NCI-H187 (cell line): ENCODE measurements at places on chromosomes 4 and X.

DNA sequence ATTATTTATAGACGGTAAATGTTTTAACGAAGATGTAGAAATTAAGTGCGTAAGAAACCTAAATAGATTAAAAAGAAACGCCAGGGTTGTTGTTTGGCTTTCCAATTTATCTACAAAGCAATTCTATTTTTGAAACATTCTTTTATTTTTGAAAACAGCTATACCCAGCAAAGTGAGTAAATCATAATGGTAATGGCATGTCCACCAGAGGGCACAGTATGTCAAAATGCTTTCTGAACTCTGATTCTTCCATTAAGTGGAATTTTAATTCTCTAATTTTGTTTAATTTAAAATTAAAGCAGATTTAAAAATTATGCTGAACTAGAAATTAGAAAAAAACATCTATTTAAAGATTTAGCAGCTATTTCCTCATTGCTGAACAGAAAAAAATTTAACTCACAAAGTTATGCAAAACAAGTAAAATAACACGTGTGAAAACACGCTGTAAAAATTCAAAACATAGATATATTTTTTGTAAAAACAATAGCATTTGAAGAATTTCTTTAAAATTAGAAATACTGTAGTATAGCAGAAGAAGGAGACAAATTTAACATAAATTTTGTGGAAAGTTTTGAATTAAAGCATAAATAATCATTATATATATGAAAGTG lies 26.5 kb downstream of the RASSF6 start:
- DNase-seq = no peak

DNA sequence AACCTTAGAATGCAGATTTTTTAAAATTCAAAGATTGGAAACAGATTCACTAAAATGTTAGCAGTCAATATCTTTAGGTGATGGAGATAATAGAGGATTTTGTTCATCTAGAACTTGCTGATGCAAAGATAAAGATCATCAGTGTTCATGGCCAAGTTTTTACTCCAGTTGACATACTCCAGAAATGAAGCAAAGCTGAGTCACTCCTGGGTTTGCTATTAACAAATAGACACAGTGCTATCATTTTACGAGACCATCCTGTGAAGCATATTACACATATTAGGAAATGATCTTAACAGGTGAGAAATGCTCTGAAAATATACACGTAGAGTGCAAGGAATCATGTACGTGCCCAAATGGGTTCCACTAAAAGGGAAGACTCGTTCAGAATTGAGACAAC lies 170.6 kb upstream of the FAM9B start:
- DNase-seq = no peak

GRCh38 chr4:166252487-166253402 lies 379.7 kb downstream of the TLL1 start:
- DNase-seq = no peak

- DNase-seq = no peak
Observed at GRCh38 chr4:168021666-168022065, 70.7 kb upstream of the ANXA10 start.

DNA sequence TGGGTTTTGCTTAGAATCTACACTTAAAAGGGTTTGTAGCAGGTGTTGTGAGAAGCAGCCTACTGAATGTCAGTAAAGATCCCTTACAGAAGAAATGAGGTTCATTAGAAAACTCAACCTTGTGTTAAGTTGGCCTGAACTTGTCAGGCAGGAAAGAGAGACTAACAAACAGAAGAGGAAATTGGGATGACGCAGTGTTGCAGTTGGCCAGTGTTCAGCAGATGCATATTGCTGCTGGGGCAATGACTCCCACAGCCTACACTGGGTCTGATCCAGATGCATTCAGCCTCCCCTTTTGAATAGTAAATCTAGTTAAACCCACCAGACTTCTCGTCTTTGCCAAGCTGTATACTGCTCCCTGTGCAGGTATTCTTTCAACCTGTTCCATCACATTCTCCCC lies 409.4 kb downstream of the UBE2NL start:
- no peak for DNase-seq

DNA sequence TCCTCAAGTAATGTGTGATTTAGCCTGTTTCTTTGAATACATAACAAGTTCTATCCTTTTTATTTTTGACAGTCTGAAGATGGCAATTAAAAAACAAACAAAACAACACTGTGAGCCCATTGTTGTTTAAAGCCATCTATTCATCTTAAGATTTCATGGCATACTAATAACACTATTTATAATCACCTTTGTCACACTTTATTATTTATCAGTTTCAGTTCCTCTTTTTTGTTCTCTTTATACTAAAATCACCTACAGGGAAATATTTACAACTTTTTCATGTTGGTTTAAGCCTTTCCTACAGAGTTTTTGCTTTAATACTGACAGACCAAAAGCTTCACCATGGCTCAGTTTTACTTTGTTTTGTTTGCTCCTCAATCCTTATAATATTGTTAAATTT lies 247.4 kb upstream of the CTSO start:
- no peak for DNase-seq

GRCh38 chrX:74232859-74233258 lies 71.1 kb upstream of the ZCCHC13 start:
- no peak for DNase-seq

DNA sequence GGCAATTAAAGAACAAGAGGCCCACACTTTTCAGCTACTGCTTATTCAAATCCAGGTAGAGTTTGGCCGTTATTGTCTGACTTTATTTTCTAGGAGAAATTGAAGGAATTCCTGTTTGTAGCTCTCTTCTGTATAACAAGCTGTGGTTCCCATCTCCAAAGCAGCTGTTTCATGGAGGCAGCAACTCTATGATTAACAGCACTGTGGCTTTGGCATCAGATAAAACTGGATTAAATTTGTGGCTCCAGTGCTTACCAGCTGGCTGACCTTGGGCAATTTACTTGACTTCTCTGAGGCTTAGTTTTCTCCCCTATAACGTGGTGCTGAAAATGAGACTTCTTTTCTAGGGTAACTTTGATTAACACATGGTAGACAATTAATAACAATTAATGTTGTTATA lies 28.1 kb downstream of the SLC30A9 start:
- DNase-seq = no peak

- no peak for DNase-seq
Observed at GRCh38 chrX:55523356-55523755, 33.7 kb upstream of the USP51 start.

DNA sequence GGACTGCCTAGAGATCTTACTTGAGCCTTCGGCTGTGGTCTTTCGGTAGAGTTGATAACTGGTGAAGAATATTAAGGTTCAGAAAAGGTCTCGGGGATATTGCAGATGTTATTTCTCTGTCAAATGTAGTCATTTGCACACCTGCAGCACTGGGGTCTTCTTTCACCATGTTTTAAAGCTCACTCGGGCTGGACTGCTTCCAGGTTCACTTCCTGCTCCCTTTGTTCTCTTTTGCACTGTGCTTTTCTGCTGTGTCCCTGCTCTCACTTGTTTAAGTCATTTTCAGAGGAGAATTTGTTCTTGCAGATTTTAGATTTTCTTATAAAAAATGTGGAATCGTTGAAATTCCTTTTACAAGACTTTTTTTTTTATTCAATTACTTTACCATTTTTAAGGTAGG lies 68.5 kb downstream of the BMPR1B start:
- DNase-seq = no peak

GRCh38 chr4:70945046-70945445 lies 42.9 kb downstream of the MOB1B start:
- DNase-seq = no peak

DNA sequence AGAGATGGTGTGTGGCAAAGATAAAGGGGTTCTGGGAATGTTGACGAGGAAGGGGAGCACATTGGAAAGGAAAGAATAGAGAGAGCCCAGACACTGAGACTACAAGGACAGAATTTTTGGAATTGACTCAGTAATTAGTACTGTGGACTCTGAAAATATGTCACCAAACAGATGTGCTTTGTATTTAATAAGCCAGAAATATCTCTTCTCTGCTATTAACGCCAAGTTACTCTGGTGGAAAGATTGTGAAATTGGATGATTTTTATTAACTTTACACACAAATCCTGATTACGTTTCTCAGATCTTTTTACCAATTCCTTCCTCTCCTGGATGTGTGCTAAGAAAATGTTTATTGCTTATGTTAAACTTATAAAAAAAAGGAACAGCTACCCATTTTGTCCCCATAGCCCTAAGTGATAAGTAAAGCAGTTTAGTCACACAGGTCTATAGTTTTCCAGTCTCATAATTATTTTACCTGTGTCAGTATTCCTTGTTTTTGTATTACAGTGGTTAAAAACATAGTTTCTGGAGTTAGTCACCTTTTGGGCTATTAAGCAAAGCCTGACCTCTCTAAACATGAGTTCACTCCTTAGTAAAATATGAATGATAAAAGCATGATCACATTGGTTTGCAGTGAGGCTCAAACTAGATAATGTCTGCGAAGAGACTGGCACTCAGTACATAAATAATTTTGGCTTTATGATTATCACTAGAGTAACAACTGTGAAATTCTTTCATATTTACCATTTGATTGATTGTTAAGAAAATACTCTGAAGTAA lies 1068.3 kb downstream of the STIM2 start:
- no peak for DNase-seq

GRCh38 chr4:158811704-158812103 lies 42.9 kb downstream of the FNIP2 start:
- no peak for DNase-seq

- DNase-seq = no peak
Observed at GRCh38 chr4:168907119-168907698, 102.8 kb downstream of the CBR4 start.
